ENCODE measurements at places on chromosomes 7 and 10.
A peak's percentile ranks its signal among the peaks of the same experiment; 100 is the strongest.

- DNase-seq: no peak
Measured at GRCh38 chr7:29287366-29287765, 92.8 kb downstream of the CHN2 start.

- no peak for DNase-seq
Measured at GRCh38 chr7:16652240-16652583, 6.2 kb downstream of the BZW2 start.

- DNase-seq: no peak
Measured at GRCh38 chr10:74175510-74176379, 24.7 kb downstream of the ADK start.

DNA sequence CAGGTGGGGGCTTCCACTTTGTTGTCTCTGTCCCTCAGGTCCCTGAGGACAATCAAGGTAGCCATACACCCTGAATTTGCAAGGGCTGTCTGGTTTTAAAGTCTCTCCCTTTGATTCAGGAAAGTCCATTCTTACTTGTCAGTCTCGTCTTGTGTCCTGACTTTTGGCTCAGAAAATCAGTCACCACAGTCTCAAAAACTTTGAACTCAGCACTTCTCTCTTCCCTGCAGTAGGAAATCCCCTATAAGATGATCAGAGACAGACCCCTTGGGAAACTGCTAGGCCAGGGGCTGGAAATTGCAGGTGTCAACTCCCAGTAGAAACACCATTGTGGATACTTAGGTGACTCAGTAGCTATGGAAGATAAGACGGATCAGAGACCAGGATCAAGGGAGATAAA lies 73.1 kb downstream of the CDC123 start:
- DNase-seq: no peak

DNA sequence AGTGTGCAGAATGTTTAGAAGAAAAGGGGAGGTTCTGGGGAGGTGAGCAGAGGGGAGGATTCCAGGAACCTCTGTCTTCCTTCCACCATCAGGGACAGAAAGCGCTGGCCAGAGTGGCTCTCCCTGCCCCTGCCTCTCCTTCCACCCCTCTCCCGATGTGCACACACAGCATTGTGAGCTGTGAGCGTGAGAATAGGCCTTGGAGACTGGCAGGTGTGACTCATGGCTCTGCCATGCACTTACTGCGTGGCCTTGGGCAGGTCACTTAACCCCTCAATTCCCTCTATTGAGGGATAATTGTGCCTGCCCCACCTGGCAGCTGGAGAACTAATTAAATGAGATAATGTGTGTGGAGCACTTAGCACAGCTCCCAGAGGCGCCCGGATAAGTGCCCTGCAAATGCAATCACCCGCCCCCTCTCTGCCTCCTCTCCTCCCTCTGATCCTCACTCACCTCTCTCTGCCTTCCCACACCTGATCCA lies 115.4 kb downstream of the ZMIZ1 start:
- no peak for DNase-seq

- no peak for DNase-seq
Measured at GRCh38 chr10:60426425-60426824, 36.8 kb upstream of the ANK3 start.

GRCh38 chr10:133324198-133324792 lies 12.4 kb downstream of the CALY start:
- peak; percentile 40 for DNase-seq
